ENCODE measurements at places on chromosomes 1 and 21.

DNA sequence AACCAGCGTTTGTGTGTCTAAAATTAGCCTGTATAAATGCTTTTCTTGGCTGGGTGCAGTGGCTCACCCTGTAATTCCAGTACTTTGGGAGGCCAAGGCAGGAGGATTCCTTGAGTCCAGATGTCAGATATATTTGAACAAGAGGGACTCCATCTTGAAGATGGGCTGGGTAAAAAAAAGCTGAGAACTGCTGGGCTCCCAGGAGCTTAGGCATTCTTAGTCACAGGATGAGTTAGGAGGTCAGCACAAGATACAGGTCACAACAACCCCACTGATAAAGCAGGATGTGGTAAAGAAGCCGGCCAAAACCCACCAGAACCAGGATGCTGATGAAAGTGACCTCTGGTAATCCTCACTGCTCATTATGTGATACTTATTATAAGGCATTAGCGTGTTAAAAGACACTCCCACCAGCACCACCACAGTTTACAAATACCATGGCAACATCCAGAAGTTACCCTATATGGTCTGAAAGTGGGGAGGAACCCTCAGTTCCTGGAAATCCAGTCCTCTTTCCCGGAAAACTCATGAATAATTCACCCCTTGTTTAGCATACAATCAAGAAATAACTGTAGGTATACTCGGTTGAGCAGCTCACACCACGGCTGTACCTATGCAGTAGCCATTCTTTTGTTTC, 36.2 kb upstream of the ZNF496 start:
- DNase-seq, result no peak

DNA sequence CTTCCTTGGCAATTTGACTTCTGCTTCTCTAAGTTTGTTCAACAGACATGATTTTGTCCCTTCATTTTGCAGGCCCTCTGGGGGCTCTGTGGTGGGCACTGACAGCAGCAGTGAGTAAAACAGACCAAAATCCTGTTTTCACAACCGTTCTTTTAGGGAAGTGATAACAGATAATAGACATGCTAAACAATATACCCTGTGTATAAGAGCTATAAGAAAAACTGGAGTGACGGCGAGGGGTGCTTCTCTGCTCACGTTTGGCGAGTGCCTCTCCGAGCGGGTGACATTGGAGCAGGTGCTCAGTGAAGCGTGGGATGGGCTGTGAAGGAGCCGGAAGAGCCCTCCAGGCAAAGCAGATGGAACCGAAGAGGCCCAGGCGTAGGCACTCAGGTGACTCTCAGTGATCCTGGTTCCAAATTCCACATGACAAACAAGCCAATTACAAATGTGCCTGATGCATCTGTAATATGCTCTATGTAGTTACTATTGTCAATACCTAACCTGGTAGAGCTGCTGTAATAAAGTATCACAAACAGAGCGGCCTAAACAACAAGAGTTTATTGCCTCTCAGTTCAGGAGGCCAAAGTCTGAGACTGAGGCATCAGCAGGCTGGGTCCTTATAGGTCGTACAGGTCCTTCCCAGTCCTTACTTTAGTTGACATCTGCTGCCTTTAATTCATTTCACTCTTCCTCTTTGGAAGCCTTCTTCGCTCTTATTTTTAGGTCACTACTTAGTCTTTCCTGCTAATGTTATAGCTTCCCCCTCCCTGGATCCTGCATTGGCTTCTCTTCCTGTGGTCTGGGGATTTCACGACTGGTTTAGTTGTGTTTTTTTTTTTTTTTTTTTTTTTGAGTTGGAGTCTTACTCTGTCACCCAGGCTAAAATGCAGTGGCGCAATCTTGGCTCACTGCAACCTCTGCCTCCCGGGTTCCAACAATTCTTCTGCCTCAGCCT, 20.1 kb downstream of the OR2B11 start:
- no peak for DNase-seq

GRCh38 chr1:229579059-229579673, 20.7 kb upstream of the ABCB10 start:
- peak; percentile 12 for DNase-seq

GRCh38 chr1:221315330-221315729, 426.6 kb downstream of the DUSP10 start:
- peak; percentile 83 for DNase-seq

DNA sequence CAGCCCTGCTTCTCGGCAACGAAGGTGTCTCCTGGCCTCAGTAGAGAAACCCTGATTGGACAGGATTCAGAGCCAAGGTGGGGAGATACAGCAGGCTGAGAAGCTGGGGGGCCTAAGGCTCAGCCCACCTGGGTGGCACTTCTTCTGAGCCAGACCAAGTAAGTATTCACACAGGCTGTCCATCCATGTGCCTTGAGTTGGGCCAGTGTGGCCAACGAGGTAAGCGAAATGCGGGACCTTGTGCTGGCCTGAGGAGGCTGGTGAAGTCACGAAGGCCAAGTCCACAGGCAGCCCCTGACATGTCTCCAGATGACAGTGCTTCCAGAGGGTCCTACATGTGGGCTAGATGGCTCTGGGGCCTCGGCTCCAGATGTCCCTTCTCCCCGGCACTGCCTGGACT, 91.4 kb downstream of the ITPKB start:
- no peak for DNase-seq

DNA sequence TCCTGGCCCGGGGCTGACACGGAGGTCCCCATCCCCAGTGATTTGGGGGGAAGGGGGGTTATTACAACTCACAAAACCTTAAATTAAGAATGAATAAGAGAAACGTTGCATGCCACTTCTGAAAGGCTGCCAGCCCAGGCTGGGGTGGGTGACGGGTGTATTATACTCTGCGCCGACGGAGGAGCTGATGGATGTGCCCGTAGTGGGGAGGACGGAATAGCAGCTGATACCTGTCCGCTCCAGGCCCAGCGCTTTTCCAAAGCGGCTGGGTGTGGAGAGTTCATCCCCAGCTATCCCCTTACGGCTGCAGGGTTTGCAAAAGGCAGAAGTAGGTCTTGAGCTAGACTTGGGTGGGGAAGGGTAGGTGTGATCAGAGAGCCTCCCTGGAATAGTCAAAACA, 63.8 kb upstream of the CASZ1 start:
- DNase-seq, result no peak

- DNase-seq, result no peak
Observed at GRCh38 chr1:234170067-234170466, 203.2 kb upstream of the COA6 start.

DNA sequence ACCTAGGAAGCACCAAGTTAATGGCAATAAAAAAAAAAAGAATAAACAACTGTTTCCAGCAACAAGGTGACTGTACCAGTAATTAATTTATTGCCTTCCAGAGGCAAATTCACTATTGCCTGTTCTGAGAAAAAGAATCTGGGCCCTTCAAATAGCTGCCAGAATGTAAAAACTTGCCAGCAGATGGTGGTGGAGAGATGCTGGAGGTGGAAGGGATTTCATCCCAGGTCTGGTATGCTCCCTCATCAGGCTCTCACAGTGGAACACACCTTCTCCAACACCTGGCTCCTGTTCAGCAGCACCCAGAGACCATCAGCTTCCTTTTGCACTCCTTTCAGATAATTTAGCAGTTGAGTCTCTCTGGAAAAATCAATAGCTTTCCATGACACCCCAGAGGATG, 792.9 kb upstream of the ADAMTS5 start:
- DNase-seq, result no peak

- DNase-seq, result peak; percentile 92
Observed at GRCh38 chr1:100188617-100189016, 10.6 kb upstream of the LRRC39 start.

- no peak for DNase-seq
Observed at GRCh38 chr21:41211060-41211805, 43.3 kb downstream of the BACE2 start.

DNA sequence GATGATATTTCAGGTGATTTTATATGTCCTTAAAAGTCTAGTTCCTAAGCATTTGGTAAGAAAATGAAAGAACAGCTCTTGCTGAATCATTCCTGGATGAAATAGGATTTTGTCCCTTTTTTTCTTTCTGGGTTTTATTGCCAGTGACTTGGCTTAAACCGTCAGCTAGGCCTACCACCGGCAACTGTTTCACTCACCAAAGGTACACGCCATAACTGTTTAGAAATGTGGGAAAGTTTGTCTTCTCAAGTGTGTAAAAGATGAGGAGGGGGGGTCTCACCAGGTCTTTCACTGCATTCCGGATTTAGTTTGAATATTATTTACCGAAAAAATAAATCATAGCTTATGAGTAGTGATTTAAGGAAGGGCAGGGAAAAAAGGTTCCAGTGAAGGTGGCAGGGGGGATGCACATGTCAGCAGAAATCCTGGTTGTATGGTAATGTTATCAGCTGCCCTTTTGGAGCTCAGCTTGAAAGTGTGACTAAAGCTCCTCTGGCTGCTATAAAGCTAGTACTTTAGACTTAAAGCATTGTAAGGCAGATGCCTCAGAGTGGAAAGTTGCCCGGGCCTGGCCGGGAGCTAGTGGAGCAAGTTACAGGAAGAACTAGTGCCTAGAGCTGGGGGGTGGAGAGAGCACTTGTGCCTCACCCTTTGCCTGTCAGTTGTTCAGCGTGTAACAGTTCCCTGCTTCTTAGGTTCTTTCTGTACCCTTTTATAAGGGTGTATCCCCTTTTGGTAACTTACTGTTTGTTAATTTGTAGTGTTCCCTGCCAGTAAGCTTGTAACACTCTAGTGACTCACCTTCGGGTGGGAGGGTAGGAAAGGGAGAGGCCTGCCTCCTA, 3.1 kb downstream of the ATP1A1 start:
- DNase-seq, result peak; percentile 79

DNA sequence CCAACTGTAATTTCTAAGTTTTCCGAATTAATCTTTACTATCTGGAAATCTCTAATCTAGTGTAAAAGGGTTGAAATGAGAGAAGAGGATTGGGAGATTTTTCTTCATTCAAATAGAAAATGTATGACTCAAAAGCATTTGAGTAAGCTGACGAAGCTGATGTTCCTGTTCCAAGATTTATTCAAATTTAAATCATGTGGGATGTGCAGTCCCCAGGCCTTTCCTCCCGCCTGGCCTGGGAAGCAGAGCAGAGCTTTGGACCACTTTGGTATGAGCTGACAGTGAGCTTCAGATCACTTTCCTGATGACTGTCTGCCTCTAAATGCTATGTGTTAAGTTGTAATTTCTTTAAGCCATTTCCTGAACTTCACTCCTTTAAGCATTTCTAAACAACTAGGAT, 192.0 kb downstream of the DHRS3 start:
- peak; percentile 40 for DNase-seq

DNA sequence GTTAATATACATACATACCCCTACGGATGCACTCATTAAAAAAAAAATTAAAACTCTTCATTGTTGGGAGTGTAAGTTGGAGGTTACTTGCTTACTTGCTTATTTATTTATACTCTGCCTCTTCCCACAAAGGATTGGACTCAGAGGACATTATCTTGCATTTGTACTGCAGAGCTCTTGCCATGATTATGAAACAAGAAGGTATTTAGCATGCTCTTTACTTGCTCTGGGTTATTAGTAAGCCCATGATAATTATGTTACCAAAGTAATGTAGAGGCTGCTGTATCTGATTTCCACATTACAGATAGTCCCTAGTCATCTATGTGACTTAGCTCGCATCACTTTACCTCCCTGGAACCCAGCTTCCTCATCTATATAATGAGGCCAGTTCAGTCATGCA, 355.1 kb upstream of the PTBP2 start:
- DNase-seq, result peak; percentile 43

DNA sequence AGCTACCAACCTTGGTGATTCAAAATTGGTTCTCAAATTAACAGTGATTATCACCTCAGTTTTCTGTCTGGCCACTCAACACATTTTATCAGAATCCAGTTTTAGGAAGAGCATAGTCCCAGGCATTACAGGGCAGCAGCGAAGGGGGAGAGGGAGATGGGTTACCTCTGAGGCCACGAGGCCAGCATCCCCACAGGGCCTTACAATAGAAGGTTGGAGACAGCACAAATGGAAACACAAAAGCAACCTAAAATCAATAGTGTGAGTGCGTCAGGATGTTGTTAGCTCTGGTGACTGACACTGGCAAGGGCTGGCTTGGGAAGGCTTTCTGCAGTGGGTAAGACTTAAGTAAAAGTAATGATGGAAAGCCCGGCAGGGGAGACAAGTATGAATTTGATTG, 79.5 kb downstream of the JAK1 start:
- DNase-seq, result no peak

GRCh38 chr1:206068314-206068713, 15.3 kb downstream of the RHEX start:
- DNase-seq, result no peak

- DNase-seq, result peak; percentile 67
Observed at GRCh38 chr1:1782399-1783221, 4.3 kb upstream of the NADK start.

DNA sequence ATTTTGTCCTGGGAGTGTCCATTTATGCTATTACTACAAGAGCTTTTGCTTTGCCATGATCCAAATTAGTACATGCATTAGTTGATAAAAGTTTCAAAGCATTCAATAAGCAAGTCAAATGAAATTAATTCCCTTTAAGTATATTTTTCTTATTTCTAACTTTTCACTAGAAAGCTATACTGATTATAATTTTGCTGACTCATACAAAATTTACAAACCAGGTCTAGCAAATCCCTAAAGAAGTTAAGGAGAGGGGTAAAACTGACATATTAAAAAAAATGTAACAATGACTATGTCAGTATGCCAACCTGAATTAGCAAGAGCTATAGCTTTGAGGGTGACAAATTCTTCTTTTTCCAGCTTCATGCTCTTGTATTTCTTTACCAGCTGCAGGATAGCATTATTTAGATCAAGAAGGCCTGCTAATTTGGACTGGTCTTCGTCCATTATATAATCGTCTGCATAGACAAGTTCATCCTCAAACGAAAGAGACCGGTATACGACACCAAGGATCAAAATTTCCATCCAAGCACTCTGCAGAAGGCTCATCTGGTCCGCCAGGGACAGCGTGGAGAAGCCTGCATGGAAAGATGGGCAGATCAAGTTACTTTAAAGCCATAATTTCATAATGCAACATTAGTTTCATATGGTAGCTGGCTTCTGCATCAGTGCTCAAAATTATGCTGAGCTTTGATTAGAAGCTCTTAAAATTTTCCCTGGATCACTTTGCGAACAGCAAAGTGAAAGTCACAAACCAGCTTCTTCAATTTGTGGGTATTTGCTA, 95.8 kb upstream of the USH2A start:
- no peak for DNase-seq

Data from AG10803 (cell line).